ENCODE measurements at places on chromosomes 2 and 18.

DNA sequence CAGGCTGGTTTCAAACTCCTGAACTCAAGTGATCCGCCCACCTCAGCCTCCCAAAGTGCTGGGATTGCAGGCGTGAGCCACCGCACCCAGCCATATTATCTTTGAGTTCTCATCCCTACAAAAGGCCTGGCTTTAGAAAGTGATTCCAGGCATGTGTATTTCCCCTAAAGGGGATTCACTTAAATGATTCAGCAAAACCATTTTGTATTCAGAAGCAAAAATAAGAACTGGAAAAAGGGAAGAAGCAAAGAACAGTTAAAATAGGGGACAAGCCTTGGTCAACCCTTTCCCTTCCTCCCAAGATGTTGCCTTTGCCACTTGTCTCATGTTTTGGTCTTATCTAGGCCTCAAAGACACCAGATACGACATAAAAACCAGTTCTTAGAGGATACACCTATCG, 10.5 kb downstream of the TM4SF20 start:
- no peak for DNase-seq

DNA sequence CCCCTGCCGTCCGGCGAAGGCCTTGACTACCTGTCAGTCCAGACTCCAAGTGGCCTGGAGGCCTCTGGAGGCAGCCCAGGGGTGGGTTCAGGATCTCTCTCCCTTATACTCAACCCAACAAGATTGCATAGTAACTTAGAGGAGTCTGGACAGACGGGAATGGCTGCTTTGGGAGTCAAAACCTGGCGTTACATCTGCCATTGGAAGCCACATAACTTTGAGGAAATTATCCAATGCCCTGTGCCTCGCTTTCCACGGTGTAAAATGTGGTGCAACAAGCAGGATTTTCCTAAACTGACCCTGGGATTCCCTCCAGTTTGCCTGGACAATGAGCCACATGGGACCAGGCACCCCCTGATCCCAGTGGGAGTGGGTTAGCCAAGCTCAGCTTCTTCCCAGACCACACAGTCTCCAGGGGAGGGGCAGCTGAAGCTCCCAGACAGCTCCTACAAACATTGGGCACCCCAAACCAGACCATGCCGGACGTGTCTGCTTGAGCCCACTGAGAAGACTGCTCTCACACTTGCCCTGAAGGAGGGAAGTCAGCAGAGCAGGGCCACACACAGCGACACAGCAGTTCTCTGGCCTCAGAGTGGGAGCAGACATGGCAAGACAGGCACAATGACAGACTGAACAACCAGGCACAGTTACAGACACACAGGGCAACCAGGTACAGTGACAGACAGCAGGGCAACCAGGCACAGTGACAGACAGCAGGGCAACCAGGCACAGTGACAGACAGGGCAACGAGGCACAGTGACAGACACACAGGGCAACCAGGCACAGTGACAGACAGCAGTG, 65.6 kb upstream of the RAB6C start:
- no peak for DNase-seq

DNA sequence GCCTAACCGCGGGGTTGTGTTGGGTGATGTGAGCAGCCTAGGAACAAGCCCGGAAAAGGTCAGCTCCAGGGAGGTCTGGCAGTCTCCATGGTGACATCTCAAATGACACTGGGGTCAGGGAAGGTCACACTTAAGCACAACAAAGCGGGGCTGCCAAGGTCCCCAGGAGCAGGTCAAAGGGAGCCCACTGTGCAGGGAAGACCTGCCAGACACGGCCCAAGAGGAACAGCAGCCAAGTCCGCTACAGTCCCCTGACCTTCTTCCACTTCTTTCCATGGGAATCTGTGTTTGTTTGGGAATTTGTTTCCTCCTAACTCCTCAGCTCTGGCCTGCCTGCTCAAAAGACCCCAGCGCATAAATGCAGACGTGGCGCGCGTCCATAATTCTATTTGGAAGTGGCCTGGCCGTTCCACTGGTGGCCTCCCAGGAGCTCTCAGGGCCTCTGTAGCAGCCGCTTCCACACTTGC, 232.1 kb upstream of the COPS8 start:
- DNase-seq, result no peak

GRCh38 chr2:127721978-127722355, 20.7 kb downstream of the SFT2D3 start:
- DNase-seq, result no peak

- DNase-seq, result no peak
Measured at GRCh38 chr18:26335571-26336487, 109.6 kb downstream of the TAF4B start.

DNA sequence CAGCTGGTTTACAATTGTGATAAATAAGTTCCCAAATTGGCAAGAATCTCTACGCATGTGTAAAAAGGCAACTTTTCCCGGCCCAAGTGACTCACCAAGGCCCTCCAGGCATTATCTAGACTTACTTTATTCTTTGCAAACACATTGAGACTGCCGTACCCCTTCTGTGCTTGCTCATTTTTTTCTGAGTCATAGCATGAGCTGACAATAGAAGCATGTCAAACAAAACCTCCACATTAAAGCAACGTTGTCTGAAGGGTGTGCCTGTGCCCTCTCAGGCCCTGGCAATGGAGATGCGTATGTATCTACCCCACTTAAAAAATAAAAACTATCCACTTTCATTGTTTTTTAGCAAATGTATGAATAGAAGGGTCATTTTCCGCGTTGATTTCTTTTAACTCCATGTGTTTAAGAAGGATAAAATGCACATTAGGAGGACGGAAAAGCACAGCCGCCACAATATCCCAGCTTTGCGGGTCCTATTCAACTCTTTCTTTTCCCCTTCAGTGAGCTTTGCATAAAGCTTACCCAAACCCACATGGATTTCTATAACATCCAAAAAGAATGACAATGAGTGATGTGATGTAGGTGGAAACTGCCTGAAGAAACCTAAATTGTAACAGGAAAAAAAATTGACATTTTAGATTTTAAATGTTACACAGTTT, 298.2 kb downstream of the CDCA7 start:
- no peak for DNase-seq

GRCh38 chr18:51666763-51667191, 469.3 kb upstream of the MEX3C start:
- DNase-seq, result peak; percentile 35

DNA sequence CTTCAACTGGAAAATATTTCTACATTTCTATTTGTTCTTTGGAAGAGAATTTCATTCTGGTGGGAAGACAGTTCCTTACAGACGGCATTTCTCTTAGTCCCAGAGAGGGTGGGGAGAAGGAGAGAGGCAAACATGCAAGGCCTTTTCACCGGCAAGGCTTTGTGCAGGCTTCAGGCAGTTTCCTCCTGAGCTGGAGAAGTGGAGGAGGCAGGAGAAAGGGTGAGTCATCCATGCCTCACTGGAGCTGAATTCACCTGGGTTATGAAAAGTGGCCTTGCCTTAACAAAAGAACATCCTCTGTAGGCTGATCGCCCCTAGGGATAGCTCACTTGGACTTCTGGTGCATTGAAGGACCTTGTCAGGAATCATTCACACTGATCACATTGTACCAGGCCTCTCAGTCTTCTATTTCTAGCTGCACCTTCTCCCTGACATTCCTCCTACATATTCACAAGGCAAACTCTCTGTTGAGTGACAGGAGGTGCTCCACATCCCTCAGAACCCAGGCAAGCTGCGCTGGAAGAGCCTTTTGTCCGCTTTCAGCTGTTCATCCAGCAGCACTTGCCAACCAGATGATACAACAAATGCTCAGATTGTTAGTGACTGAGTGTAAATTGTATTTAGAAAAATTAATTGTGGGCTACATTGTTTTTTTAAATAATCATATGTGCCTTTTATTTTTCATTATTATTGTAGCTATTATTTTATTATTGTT, 796.1 kb downstream of the DCDC2C start:
- peak; percentile 43 for DNase-seq

DNA sequence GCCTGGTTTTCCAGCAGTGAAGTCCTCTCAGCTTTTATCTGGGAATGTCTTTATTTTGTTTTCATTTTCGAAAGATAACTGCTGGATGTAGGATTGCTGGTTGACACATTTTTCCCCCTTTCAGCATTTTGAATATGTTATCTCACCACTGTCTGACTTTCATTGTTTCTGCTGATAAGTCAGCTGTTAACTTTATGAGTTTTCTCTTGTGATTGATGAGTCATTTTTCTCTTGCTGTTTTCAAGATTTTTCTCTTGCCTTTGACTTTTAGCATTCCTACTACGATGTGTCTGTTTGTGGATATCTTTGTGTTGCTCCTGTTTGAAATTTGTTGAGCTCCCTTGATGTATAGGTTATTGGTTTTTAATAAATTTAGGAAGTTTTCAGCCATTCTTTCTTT, 85.5 kb downstream of the AGPS start:
- DNase-seq, result no peak

DNA sequence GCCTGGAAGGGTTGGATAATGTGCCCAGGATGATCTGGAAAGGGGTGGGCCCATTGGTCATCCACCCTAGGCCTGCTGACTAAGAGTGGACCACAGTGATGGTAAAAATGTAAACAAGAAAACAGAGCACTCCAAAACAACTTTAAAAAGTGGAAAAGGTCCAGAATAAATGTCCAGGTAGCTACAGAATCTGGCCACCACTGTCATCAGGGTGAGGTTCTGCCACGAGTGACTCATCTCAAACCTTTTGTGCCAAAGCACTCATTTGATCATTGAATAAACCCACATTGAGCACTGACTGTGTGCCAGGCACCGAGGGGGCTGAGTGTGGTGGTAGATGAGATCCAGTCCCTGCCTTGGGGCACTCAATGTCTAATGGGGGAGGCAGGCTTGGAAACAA, 64.9 kb downstream of the EMX1 start:
- DNase-seq, result no peak

All from NCI-H187 treated with DMSO at 0.1 percent for 48 hours (cell line).